ENCODE measurements at places on chromosomes 16 and 17.

DNA sequence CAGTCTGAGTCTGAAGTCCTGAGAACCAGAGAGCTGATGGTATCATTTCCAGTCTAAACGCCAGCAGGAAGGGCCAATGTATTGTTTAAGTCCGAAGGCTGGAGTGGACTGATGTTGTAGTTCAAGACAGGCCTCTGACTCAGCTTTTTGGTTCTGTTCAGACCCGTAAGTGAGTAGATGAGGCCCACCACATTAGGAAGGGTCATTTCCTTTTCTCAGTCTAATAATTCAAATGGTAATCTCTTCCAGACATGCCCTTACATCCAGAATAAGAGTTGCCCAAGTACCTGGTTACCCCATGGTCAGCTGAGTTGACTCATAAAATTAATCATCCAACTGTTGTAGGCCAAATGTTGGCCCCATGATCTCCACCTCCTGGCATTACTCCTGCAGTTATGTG lies 442.6 kb upstream of the HSBP1 start:
- no peaks in the 10 kb centered on the region for H3K27me3 ChIP-seq
- no peaks in the 10 kb centered on the region for H3K4me1 ChIP-seq
- no peaks in the 10 kb centered on the region for H3K36me3 ChIP-seq
- no peak for DNase-seq
- H3K27ac ChIP-seq: no peak overlapping the region

- DNase-seq: no peak
- H3K27ac ChIP-seq: no peak overlapping the region
- no peaks in the 10 kb centered on the region for H3K27me3 ChIP-seq
- H3K36me3 ChIP-seq: no peaks in the 10 kb centered on the region
- no peaks in the 10 kb centered on the region for H3K4me1 ChIP-seq
Observed at GRCh38 chr16:12655537-12655936, 148.2 kb downstream of the CPPED1 start.

GRCh38 chr16:89491238-89491869 lies 993 bp upstream of the ANKRD11 start:
- no peaks in the 10 kb centered on the region for H3K36me3 ChIP-seq
- peak overlapping the region; percentile 56 for H3K27ac ChIP-seq
- H3K4me1 ChIP-seq: peaks cover 4% of the 10 kb centered on the region
- no peaks in the 10 kb centered on the region for H3K27me3 ChIP-seq
- DNase-seq: no peak

GRCh38 chr17:79948945-79949655 lies 86.6 kb downstream of the TBC1D16 start:
- peaks cover 23% of the 10 kb centered on the region for H3K36me3 ChIP-seq
- H3K4me3 ChIP-seq: peak overlapping the region; percentile 54
- peak overlapping the region; percentile 91 for H3K27ac ChIP-seq

DNA sequence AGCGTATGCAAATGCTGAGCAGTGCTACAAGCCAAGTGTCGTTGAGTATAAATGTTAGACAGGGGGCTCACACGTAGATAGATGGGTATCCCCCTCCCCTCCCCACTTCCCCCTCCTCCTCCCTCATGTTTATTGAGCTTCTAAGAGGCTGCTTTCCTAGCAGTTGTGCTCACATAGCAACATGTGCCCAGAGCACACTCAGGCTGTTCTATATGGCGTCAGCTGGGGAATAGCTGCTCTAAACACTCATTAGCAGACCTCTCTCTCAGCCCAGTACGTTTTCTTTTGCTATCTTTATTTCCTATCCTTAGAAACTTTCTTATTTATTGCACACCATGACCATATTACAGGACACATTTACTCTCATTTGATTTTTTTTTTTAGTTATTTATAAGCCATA lies 1.8 kb downstream of the KCNJ2 start:
- no peak for DNase-seq
- H3K27ac ChIP-seq: no peak overlapping the region
- H3K4me1 ChIP-seq: no peaks in the 10 kb centered on the region
- H3K4me3 ChIP-seq: no peak overlapping the region
- peaks cover 23% of the 10 kb centered on the region for H3K27me3 ChIP-seq
- no peaks in the 10 kb centered on the region for H3K36me3 ChIP-seq

- no peak for DNase-seq
- no peaks in the 10 kb centered on the region for H3K36me3 ChIP-seq
- H3K4me1 ChIP-seq: 0 out of 2 replicates have a peak, but pooled peaks cover 5% of the 10 kb centered on the region
- no peaks in the 10 kb centered on the region for H3K27me3 ChIP-seq
Observed at GRCh38 chr16:54359081-54359480, 72.5 kb upstream of the IRX3 start.
